ENCODE measurements at places on chromosomes 13 and 19. TPM values are rescaled to one million over a fixed set of nuclear protein-coding genes. Genes with fewer than 3 reads are reported as not detected.

DNA sequence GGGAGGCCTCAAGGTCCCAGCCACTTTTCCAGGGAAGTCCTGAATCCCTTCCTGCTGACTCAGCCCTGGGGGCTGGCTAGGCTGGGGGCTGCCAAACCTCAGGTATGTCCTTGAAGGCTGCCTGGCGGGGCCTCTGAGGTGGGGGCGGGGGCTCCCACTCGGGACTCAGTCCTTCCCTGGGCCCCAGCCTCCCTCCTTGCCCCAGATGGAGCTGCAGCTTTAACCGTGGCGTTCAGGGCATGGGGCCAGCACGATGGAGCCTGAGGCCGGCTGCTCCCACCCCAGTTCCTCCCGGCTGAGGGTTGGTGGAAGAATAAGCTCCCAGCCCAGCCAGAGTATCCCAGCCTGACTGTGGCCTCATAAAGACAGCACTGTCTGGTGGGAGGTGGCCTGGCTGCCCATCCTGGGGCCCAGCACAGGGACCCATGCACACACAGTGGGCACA lies 12.4 kb downstream of the CILP2 start:
- no peak for DNase-seq

GRCh38 chr19:49710372-49710951 lies 19.5 kb downstream of the CPT1C start:
- DNase-seq, result no peak

The C1QTNF9B gene
- total RNA-seq, result not detected

DNA sequence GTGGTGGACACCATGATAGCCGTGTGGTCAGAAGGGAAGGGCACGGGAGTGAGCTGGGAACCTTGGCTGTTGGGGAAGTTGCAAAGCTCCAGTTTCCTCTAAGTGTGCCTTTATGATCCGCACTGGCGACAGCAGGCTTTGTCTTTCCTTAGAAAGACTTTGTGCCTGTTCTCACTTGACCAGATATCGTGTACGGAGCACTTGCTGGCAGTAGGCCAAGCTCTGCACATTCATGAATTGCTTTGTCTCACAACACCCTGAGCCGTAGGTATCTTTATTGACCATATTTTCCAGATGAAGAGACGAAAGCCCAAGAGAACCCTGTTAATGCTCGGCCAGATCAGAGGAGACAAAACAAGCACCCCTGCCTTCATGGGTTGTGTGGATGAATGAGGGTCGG lies 15.1 kb downstream of the CUL4A start:
- no peak for DNase-seq

DNA sequence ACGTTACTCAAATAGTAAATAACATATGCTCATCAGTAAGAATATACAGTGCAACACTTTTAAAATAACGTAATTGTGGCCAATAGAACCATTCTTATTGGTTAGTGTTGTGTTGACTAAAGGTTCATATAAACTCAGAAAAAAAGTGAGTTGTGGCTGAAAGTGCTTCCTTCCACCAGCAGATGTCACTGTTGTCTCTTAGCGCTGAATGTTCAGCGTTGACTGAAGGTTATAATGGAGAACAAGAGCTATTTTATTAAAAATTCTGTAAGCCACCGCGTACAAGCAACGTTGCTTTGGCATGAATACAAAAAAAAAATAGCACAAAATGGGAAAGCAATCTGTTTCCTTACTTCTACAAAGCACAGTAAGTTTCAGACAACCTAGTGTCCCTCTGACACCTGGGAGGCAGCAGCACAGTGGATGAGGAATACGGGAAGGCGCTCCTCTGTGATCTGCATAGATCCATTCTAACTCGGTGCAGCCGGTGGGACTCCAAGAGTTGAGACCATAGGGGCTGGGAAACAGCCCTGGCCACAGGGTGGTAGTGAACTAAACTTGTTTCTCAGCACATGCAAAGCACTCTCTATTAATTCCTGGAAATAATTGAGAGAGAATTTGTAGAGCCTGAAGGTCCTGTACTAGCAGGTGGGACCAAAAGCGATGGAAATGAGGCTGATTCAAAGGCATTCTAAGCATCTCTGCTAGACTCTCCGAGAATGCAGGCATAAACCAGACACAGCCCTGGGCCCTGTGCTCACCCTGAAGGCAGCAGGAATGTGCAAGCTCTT lies 23.9 kb upstream of the OXGR1 start:
- peak; percentile 55 for DNase-seq

GRCh38 chr19:47084879-47085439 lies 28.6 kb downstream of the ZC3H4 start:
- no peak for DNase-seq

DNA sequence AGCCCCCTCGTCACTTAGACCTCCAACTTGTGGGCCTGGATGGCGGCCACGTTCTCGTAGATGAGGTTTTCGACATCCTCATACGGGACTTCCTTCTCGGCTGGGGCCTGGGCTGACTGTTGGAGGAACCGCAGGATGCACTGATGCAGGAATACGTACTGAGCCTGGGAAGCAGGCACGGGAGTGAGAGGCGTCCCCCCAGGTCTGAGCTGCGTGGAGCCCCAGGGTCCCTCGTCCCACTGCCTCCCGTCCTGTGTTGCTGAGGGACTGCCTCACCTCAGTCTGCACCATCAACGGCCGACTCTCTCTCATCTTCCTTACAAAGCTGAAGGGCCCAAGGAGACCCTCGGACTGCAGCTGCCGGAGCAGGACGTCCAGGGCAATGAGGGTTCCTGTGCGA lies 1.7 kb upstream of the SYT5 start:
- no peak for DNase-seq

The FIZ1 gene
- total RNA-seq, result 4.7 TPM

- DNase-seq, result no peak
Observed at GRCh38 chr13:99264051-99264450, 5.9 kb upstream of the GPR18 start.

DNA sequence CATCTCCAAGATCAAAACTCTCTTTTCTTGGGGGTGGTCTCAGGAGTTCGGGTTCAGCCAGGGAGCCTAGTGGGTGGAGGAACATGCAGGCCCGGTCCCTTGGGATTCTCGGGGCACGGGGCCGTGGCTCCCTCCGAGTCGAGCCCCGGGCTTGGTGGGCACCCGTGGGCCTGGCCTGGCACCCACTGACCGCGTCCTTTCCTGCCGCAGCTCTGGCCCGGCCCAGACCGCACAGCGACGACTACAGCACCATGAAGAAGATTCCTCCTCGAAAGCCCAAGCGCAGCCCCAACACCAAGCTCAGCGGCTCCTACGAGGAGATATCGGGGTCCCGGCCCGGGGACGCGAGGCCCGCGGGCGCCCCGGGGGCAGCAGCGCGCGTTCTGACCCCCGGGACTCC lies 510.6 kb downstream of the MYO16 start:
- no peak for DNase-seq

The PSG11 gene
- not detected for total RNA-seq

- DNase-seq, result no peak
Observed at GRCh38 chr19:49870309-49870901, 3.0 kb upstream of the PNKP start.

GRCh38 chr13:105948143-105948542 lies 587.3 kb downstream of the EFNB2 start:
- DNase-seq, result no peak

DNA sequence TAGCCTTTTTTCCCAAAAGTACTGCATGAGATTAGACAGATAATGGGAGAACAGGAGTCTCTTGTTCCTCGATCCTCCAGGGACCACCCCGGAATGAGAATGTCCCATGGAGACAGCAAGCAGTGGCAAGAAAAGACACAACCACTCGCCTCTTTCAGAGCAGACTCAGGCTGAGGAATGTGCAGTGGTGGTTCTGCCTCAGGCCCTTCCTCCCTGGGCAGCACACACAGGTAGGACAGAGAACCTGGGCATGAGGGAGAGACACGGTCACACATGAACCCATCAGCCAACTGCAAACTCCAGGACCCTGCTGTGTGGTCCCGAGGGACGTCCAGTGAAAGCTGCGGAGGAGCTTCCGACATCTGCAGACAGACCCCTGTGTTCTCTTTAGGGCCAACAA lies 31.0 kb downstream of the CRYL1 start:
- DNase-seq, result no peak

DNA sequence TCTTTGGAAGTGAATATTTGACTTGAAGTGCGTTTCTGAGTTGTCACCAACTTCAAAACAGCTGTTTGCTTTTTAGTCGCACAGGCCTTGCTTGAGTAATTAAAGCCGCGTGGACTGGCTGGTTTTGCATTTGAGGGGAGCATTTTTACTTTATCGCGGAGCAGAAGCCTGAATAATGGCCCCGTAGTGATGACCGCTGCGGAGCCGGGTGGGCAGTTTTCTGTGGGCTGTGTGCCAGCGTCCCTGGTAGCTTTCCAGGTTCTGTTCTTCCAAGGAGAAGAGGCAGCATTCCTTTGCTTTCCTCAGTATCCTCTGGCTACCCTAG lies 1.1 kb downstream of the NAA16 start:
- DNase-seq, result no peak

- DNase-seq, result no peak
Observed at GRCh38 chr19:6374161-6374709, 1.5 kb downstream of the PSPN start.

GRCh38 chr13:112825875-112826274 lies 136.0 kb downstream of the ATP11A start:
- no peak for DNase-seq

DNA sequence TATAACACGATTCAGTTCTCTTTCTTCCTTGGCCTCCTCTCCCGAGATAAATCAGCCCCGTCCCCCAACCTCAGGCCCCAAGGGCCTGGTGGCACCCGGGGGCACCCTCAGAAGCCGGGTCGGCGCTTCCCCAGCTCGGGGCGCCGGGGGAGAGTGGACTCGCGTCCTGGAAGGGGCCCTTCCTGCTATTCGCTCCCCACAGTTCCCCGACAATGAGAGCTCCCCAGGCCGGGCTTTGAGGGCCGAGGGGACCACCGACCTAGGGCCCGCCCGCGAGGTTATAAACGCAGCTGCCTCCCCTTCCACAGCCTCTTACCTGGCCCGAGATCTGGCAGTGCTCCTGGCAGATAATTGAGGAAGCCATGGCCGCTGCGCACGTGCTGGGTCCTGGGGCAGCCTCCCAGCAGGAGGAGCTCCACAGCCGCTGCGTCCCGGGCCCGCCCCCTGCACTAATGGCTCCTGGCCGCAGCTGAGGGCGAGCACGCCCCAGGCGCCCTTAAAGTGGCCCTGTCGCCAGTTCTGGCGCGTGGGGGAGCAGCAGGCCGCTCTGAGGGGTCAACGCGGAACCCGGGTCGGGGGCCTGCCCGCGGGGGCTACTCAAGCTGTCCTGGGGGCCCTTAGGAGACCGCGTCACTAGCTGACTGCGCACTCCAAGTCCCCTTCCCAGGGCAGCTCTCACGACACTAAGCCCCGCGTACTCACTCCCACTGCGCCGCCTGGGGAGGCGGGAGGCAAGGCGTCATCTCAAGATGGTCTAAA lies at the start of gene SOHLH2:
Gene SOHLH2 (minus strand): TSS at position 394 of the 759 bp plus-strand sequence. CDS start 30 bp downstream, at position 364.
- DNase-seq, result no peak

The FCGBP gene
- 0.12 TPM for total RNA-seq

The ZNF443 gene
- total RNA-seq, result 1.2 TPM

- DNase-seq, result no peak
Observed at GRCh38 chr13:95948656-95949055, 104.5 kb downstream of the UGGT2 start.

GRCh38 chr13:45410001-45410400 lies 8.2 kb downstream of the SLC25A30 start:
- DNase-seq, result no peak

- DNase-seq, result no peak
Observed at GRCh38 chr13:30074431-30074830, 224.0 kb upstream of the UBL3 start.

The MEIOSIN gene
- total RNA-seq, result not detected

DNA sequence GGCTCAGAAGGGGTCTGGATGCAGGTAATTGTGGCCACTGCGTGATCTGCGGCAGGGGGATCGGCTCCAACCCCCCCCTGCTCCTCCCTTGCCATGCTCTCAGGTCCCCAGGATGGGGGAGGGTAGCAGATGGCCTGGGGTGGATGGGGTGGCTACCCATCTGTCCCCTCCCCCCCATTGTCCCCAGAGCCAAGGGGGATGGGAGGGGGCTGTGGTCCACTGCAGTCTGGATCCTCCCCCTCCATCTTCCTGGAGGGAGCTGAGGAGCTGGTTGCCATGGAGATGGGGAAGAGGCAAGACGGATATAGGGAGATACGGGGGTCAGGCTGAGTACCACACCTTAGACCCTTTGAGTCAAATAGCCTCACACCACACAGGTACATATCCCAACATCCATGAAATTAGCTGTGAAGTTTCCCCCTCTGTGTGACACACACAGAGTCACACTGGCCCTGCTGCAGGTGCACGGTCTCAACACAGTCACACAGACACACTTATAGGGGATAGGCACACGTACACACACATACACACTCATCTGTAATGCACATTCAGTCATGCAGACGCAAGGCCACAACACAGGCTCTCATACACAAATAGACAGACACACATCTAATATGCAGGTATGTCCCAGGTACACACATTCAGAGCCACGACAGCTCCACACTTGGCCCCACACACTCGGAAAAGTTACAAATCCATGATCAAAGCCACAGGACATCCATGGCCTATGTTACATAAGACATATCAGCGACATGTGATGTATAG lies 1.8 kb upstream of the NOVA2 start:
- no peak for DNase-seq

- DNase-seq, result no peak
Observed at GRCh38 chr19:7924651-7925170, 1.2 kb downstream of the CTXN1 start.

DNA sequence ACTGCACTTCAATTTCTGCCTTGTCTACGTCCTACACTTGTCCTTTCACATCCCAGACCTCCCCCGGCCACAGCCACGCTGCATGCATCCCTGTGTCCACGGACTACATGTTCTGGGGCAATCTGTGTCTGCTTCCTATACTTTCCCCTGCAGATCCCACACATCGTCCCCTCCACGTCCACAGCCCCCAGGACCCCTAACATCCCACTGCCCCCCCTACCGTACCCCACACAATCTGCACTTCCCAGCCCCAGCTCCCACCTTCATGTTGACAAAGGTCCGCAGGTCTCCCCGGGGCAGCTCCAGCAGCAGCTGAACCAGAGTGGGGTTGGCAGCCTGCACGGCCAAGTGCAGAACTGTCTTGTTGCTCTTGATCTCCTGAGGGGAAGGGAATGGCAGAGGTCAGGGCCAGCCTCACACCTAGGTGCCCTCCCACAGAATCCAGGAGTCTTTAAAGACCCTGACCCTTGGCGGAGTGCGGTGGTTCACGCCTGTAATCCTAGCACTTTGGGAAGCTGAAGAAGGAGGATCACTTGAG lies 10.2 kb downstream of the NFKBID start:
- no peak for DNase-seq

Data from glomerular endothelial cell (primary cell).